ENCODE measurements at places on chromosomes 1 and 21.

GRCh38 chr1:230259621-230260020 lies 166.5 kb downstream of the PGBD5 start:
- DNase-seq, result no peak

DNA sequence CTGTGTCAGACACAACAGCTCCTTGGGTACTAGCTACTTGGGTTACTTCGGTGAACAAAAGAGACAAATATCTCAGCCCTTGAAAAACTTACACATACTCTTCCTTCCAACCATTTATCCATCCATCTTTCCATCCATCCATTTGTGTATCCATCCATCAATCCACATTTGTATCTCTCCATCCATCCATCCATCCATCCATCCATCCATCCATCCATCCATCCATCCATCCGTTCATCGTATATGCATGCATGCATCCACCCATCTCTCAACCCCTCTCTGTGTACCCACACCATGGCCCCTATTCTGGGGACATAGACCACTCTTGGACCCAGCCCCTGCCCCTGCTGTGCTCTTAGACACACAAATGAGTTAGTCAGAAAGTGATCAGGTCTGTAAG lies 40.2 kb downstream of the FAAH start:
- no peak for DNase-seq

GRCh38 chr1:100791586-100791985 lies 72.0 kb downstream of the VCAM1 start:
- no peak for DNase-seq

DNA sequence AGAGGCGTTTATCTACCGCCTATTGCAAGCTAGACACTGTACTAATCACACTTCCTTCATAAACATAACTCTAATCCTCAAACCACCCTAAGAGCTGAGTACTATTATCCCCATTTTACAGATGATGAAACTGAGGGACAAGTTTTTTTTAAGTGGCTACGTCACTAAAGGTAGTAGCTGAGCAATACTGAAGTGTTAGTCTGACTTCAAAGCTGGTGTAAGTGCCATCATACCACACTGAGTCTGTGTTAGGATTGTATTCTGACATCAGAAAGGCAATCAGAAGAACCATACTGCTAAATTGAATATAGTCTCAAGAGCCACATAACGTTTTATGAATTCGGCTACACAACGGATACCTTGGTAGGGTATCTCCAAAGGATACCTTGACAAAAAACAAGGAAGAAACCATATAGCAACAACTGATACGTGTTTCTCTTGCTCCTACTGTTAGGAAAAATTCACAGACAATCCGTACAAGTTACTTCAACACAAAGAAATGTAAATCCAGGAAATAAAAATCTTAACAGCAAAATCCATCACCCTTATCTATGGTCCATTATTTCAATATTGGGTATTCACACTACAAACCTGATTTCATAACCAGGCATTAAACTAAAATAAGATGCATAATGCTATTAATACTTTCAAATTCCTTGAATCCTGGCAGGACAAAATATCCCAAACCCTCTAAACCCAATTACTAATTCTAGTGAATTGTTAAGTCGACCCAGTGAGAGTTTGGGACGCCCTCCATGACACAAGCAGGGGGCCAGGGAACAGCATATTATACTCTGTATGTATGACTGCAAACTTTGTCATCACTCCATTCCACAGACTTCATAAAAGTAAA lies 1.6 kb downstream of the TP53BP2 start:
- DNase-seq, result no peak

DNA sequence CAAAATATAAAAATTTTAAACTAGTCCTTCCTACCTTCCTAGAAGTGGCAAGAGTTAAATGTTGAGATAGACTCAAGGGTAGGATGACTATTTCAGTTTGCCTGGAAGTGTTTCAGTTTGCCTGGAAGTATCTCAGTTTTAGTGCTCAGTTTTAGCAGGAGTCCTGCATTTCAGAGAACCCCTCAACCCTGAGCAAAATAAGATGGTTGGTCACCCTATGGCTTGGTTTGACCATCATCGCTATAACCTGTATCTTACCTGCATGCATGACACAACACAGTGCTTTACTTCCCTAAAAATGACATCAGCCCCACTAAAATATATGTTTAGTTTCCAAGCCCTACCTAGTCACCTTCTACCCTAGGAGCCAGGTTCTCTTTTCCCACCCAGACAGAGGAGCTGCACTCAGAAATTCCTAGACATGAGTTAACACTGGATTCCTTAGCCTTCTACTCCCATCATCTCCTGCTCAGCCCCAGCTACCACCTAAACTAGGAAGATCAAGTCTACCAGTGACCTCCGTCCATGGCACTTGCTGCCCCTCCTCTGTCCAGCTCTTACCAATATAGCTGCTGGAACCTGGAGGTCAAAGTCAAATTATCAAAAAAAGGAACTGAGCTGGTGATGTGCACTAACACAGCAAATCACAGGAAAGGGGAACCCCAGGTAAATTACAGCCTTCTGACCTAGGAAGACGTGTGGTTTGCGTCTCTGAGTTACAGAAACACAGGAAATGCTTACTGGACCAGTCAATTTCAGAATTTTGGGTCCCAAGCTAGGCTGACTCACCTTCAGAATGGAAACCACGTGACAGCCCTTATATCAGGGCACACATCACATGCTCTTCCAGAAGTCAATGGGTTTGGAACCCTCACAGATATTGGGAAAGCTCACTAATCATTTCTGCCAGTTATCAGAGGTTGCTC lies 2.2 kb upstream of the G0S2 start:
- no peak for DNase-seq

DNA sequence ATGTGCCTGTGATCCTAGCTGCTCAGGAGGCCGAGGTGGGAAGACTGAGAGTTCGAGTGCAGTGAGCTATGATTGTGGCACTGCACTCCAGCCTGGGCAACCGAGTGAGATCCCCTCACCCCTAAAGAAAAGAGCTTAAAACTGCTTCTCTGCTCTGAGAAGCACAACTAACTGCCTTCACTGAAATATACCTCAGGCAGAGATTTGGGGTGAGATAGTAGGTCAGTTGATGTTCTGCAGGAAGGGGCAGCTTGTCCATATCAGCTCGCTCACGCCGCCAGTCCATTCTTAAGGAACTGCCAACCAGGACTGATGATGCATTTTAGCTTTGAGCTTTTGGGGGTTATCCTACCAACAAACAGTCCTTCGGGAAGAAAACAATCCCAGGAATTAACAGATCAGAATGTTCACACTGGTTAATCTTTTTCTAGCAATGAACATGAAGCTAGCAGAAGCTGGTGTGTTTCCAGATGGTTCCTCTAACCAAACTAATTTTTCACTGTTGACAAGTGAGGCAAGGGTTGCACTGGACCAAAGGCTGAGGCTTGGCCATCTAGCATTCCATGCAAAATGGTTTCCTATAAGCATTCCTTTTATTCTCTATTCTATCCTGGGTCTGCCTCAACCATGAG lies 31.6 kb downstream of the LHX4 start:
- peak; percentile 23 for DNase-seq

- DNase-seq, result no peak
These were observed 1.8 kb downstream of the PLEKHO1 start for GRCh38 chr1:150151291-150152181.

DNA sequence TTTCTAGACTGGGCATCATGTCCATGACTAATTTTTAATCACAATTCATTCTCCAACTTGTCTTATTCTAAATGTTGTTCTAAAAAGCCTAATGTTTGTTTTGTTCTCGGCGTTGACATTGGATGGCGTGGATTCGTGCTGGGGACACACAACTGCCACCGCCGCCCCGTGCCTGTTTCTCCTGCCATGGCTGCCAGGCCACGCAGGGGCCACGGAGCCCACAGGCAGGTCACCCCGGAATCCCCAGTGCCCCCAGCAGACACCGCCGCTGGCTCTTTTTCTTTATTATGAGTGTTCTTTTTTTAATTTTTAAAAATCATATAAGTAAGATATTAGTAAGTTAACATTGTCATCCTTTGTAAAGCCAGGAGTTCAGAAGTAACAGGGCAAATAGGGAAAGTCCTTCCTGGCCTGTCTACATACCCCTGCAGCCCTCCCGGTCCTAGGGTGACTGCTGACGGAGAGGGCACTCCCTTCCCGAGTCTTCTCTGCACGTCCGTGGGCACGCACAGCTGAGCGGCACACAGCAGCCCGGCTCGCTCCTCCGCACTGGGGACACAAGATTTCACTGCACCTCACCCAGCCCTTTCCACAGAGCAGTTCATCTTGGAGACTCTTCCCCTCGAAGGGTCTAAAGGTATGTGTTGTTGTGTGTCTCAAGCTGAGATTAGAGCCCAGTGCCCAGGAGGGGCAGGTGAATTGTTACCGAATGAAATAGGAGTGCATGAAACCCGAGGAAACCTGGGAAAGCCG lies 32.1 kb downstream of the KRTAP10-1 start:
- DNase-seq, result no peak

DNA sequence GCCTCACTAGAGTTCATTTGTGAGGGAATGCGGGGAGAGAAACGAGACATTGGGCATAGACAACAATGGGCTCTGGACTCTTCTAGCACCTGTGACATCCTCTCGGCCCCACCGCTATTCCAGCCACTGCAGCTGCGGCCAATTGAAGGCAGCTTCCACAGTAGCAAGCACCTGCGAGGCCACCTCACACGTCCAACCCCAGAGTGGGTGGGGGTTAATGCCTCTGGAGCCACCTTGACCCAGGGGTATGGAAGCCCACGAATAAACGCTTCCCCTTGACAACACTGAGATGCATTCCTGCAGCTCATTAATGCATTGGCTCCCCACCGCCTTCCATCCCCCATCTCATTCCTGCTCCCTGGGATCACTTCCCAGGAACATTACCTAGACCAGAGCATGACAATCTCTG lies 104.4 kb downstream of the GLIS1 start:
- no peak for DNase-seq

All from astrocyte of the hippocampus (primary cell).